Adrenal gland (tissue), 19 donors: ENCODE measurements at places on chromosomes 4 and X.

GRCh38 chr4:77595364-77595973 lies 10.2 kb upstream of the CXCL13 start:
- DNase-seq = no peak

DNA sequence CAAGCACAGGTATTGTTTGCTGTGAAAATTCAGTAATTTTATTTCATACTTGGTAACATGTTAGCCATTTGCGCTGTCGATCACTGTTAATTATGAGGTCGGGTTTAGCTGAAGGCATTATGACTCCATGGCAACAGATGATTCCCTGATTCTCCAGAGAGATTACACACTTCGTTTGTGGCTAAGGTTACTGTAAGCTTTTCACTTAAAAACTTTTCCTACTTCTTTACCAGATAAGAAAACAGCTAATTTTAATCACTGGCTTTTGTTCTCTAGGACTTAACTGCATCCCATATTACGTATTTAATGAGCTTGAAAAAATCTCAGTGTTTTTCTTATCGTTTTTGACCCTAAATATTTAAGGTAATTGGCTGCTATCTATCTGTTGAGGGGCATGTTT lies 2.1 kb downstream of the GSTCD start:
- no peak for DNase-seq

DNA sequence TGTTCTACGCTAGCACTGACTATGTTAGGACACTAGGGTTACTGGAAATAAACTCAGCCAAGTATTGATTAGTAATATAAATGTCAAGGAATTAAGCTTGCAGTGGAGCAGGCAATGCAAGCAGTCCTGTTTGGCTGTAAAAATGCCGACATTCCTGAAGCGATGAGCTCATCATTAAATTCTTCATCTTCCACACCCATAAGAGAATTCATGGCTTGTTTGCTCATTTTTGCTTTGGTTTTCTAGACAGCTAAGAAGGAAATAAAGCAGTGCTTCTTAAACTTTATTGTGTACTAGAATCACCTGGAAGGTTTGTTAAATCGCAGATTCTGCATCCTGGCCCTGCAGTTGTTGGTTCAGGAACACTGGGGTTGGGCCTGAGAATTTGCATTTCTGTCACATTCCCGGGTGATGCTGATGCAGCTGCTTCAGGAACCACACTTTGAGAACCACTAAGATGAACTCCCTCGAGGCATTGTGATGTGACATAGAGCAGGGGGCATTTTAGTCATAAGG lies 17.8 kb downstream of the ANXA3 start:
- DNase-seq = no peak

- DNase-seq = no peak
These were observed 29.0 kb downstream of the DDX60L start for GRCh38 chr4:168451331-168451730.

DNA sequence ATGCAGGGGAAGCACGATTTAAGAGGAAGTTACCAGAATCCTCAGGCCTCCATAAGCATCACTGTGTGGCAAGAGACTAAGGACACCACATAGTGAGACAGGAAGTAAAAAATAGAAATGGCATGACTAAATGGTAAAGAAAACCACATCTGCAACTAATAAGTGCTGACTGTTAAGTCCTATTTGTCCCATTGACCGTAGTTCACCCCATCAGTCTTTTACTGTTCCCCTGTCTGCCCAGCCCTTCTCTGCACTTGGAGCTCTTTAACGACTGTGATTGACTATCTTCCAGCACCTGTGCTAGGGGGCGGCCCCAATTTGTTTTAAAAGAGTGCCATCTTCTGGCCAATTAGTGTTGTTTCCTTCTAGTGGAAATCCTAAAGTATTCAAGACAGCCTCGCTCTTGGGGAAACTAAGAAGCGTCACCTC lies 94.2 kb downstream of the MAOA start:
- peak; percentile 39 for DNase-seq

- no peak for DNase-seq
These were observed 1752.0 kb upstream of the TENM3 start for GRCh38 chr4:180491210-180491609.

GRCh38 chrX:100194082-100194775 lies 215.8 kb downstream of the PCDH19 start:
- DNase-seq = no peak

GRCh38 chr4:182062936-182063335 lies 180.3 kb upstream of the TENM3 start:
- DNase-seq = no peak

GRCh38 chr4:73761856-73762255 lies 21.5 kb downstream of the CXCL8 start:
- no peak for DNase-seq

DNA sequence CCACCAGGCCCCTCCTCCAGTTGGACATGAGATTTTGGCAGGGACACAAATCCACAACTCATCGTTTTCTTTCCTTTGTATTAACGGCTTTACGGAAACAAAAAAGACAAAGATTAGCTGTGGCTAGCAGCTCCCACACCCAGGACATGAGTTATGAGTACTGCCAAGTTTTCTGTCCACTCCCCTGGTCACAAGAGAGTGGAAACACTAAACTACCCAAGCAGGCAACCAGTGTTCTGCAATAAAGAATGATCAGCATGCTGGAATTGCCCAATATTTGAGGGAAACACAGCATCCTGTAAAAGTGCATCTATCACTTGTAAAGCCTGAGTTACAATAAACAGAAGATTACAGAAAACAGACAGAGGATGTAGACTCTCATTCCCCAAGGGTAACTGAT lies 358.4 kb downstream of the NLGN4X start:
- DNase-seq = peak; percentile 18

DNA sequence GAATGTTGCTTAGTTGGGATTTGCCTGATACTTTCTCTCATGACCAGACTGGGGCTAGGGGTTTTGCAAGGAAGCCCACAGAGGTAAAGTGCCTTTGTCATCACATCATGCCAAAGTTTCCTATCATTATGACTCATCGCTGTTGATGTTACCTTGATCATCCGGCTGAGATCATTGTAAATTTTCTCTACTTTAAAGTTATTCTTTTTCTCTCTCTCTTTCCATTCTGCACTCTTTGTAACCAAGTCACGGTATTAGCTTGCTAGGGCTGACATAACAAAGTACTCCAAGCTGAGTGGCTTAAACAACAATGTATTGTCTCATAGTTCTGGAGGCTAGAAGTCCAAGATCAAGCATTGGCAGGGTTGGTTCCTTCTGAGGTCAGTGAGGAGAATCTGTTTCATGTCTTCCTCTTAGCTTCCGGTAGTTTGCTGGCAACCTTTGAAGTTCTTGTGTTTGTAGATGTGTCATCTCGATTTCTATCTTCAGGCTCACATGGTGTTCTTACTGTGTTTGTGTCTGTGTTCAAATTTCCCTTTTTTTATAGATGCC lies 113.0 kb downstream of the DTHD1 start:
- no peak for DNase-seq

- no peak for DNase-seq
These were observed 118.8 kb downstream of the GABRA2 start for GRCh38 chr4:46270986-46271596.

- DNase-seq = no peak
These were observed 1.8 kb downstream of the SGMS2 start for GRCh38 chr4:107826421-107826980.

GRCh38 chr4:88230969-88231771 lies 53.2 kb downstream of the PPM1K start:
- DNase-seq = no peak

DNA sequence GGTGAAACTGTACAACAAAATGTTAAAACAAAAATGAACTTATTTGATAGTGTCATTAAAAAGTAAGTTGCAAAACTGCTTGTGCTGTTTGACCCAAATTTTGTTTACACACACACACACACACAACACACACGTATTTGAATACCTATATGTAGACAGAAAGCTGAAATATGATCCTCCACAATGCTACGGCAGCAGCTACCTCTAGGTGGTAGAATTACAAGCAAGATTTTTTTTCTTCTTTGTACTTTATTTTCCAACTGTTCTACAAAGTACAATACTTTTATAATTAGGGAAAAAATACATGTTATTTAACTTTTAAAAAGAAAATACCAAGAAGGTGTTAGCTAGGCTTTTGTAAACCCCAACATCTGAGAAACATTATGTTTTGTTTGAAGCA lies 1.2 kb downstream of the CYTL1 start:
- DNase-seq = no peak

DNA sequence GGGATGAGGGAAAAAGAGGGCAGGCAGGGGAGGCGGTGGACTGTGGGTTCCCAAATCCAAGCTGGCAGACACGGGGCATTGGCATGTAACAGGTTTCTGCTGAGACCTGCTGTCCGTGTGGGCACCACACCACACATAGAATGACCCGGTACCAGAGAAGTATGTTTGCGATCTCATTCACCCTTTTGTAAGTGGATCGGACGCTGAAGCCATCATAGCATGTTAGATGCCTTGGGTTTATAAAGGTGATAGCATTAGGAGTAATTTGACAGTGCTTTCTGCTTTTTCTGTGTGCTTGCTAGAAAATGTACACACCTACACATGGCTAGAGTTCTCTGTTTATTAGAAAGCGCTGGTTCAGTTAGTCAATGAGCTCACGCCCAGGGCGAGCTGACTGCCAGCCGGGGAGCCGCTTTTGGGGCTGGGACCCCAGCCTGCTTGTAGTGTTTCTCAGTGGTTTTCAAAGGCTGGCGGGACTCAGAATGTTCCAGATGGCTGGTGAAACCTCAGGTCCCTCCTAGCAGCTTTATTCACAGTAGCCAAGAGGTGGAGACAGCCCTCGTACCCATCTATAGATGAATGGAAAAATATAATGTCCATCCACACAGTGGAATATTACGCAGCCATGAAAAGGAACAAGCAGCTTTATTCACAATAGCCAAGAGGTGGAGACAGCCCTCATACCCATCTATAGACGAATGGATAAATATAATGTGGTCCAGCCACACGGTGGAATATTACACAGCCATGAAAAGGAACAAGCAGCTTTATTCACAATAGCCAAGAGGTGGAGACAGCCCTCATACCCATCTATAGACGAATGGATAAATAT lies 579 bp downstream of the IL3RA start:
- DNase-seq = no peak
